ENCODE measurements at places on chromosomes 6 and 20.

- DNase-seq, result no peak
These were observed 77.9 kb upstream of the BMP5 start for GRCh38 chr6:55953335-55953734.

DNA sequence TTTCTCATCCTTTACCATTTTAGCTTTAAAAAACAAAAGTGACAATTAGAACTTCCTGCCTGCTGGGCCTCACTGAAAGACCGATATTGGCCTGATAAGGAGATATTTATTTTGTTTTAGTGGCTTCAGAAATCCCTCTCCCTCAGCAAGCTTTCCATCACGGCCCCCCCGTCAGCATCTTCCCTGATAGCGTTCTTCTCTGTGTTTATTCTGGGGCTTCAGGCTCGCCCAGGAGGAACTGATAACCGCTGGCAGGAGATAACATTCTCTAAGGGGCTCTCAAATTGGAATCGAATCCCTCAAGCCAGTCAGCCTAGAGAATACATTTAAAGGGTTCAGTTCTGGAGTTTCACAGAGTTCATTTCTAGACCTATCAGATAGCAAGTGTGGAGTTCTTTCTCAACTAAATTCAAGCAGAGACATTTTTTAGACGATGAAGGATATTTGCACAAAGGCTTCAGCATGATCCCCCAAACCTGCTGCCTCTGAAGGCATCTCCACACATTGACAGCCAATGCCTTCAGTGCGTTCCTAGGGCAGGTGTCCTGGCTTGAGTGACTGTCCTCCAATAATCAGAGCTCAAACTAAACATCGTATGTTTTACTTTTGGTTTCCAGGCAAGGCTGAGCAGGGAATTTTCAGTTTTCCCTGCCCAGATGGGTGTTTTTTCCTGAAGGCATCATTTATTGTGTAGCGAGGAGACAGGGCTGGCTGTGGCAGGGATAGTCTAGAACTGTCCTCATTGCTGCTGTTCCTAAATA, 17.0 kb downstream of the PRDM1 start:
- no peak for DNase-seq

- DNase-seq, result no peak
These were observed 251.4 kb downstream of the PRL start for GRCh38 chr6:22045261-22045912.

DNA sequence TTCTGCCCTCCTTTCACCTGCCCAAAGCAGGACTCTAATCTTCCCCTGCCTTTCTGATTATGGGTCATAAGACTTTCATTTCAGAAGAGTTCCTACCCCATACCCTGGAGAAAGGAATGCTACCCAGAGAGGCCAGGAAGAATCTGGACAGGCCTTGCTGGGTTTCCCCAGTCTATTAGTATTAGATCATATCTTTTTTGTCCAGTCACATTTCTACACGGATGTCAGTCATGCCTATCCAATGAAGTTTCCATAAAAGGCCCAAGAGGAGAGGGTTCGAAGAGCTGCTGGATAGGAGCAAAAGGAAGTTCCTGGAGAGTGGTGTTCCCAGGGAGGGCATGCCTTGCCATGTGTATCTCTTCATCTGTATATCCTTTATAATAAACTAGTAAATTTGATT, 3.2 kb downstream of the POLH start:
- no peak for DNase-seq

- no peak for DNase-seq
These were observed 117.1 kb upstream of the PTPRT start for GRCh38 chr20:43306837-43307236.

- no peak for DNase-seq
These were observed 12.1 kb upstream of the PFDN4 start for GRCh38 chr20:54195483-54196472.

GRCh38 chr6:31842053-31842452, 14.5 kb downstream of the HSPA1B start:
- DNase-seq, result no peak

DNA sequence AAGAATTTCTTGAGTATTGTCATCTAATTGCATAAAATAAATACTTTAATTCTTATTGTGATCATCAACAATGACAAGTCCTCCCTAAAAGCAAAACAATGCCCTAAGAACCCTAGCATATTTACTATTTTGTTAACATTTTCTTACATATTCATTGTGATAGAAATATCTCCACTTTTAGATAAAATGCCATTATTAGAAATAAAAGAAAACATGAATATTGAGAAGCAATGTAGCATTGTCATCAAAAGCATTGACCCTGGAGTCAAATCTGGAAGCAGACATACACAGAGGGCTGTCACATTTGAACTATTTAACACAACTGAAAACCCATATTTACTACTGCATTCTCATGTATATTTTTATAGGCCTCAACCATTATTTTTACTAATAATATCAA, 257.7 kb downstream of the SYNE1 start:
- no peak for DNase-seq

- no peak for DNase-seq
These were observed 9.3 kb upstream of the TRAF3IP2 start for GRCh38 chr6:111614833-111615582.

GRCh38 chr20:57835074-57835452, 125.2 kb upstream of the PMEPA1 start:
- no peak for DNase-seq

- no peak for DNase-seq
These were observed 33.4 kb upstream of the PRIM2 start for GRCh38 chr6:57283911-57284455.

DNA sequence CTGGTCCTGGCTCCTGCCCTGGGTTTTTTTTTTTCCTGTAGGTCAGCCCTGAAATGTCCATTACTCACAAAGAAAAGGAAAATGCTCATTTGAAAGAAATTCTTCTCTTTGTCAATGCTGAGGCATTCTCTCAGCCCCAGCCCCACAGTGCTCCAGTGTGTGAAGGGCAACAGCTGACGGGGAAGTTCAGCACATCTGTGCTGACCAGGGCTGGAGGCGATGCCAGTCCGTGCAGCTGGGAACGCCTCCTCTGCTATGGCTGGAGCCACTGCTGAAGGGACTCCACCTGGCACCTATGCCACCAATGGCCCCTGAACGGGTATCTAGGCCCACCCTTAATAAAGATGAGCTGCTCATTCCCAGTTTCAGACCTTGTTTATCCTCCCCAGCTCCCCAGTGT, 71.9 kb upstream of the SLCO4A1 start:
- DNase-seq, result no peak

GRCh38 chr6:110799189-110799588, 16.1 kb downstream of the CDK19 start:
- no peak for DNase-seq

DNA sequence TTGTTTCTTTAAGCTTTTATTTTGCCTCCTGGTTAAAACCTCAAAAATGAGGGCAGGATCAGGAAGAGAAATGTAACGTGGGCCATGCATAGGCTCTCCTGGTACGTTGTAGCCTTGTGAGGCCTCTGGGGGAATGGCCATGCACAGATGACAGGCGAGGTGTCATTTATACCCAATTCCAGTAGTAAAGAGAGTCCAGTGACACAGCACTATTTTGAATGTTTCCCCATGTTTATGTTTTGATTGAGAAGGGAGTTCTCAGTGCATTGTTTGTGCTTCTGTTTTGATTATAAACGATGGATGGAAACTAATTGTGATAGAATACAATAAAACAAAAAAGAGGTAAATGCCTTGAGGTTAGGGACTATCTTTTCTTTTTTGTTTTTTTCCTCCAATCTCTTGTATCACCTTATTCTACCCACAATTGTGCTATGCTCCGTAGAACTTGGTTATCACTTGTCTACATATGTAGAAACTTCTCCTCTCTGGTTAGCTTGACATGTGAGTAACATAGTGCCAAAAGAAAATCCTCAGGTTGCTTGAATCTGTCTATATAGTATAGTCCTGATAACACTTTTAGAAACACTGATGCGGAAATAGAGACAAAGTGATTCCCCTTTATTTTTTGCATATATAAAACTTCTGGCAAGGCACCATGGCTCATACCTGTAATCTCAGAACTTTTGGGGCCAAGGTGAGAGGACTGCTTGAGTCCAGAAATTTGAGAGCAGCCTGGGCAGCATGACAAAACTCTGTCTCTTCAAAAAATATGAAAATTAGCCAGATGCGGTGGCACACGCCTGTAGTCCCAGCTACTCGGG, 6.9 kb upstream of the SMIM28 start:
- DNase-seq, result no peak

GRCh38 chr6:50661636-50662035, 51.7 kb upstream of the TFAP2D start:
- no peak for DNase-seq

DNA sequence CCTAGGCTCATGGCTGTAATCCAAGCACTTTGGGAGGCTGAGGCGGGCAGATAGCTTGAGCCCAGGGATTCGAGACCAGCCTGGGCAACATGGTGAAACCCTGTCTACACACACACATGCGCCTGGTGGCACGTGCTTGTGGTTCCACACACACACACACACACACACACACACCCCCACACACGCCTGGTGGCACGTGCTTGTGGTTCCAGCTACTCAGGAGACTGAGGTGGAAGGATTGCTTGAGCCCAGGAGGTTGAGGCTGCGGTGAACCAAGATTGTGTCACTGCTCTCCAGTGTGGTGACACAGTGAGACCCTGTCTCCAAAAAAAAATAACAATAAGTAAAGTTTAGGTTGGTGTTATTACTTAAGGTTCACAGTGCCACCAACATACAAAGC, 165.8 kb downstream of the ZFAND3 start:
- no peak for DNase-seq

GRCh38 chr6:125533710-125534397, 215.6 kb upstream of the HEY2 start:
- no peak for DNase-seq

DNA sequence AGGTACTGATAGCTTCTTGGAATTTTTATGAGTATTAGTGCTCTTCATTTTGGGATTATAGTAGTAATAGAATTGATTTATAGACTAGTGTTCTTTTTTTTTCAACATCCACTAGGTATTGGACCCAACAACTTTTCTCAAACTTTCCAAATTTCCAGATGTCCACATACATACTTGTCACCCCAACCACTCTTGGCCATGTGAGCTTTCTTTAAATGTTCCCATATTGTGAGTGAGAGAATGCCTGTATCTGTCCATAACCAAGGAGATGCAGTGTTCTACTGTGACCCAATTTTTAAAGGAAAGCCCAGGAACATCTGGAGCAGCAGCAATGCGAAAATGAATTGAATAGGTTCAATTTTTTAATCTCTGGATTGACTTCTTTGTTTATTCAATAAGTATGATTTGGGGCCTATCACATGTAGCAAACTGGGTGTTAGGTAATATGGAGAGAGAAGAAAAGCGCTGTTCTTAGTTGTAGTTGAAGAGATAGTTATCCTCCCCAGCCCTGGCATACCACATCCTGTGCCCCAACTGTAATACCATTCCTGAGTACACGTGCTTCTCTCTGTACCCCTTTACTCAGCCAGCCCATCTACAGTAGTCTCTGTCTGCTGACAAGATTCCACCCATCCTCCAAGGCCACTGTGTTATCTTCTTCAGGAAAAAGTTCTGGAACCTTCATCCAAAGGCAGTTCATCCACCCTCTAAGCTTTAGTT, 116.8 kb upstream of the SUPT3H start:
- DNase-seq, result no peak

GRCh38 chr6:111721753-111722154, 116.1 kb upstream of the TRAF3IP2 start:
- DNase-seq, result no peak

DNA sequence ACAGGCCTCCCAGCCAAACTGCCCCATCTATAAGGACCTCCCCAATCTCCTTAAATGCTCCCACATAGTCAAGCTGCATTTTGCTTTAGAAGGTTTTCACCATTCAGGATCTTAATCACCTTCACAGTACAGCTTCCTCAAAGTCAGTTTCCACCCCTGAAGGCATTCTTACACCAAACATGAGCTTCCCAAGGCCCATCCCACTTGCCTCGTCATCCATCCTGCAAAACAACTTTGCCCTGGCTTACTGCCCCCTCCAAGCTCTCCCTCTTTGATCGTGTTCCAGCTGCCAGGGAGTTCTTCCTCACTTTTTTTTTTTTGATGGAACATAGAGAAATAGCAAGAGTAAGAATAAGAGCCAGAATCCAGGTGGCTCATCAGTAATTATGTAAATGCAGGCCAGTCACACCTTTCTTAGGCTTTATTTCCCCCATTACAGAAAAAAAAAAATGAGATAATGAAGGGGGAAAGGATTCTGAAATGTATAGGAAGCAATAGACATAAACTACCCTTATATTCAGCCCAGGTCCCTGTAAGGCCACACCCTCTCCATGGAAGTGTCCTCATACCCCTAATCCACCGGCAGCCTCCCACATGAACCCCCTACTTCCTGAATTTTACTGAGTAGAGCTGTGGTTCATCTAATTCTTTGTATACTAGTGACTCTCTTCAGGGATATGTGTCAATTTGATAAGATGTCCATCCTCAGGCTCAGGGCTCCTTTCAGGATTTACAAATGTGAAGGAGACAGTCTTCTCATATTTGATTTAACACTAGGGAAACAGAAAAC, 12.7 kb downstream of the TRIM27 start:
- no peak for DNase-seq

DNA sequence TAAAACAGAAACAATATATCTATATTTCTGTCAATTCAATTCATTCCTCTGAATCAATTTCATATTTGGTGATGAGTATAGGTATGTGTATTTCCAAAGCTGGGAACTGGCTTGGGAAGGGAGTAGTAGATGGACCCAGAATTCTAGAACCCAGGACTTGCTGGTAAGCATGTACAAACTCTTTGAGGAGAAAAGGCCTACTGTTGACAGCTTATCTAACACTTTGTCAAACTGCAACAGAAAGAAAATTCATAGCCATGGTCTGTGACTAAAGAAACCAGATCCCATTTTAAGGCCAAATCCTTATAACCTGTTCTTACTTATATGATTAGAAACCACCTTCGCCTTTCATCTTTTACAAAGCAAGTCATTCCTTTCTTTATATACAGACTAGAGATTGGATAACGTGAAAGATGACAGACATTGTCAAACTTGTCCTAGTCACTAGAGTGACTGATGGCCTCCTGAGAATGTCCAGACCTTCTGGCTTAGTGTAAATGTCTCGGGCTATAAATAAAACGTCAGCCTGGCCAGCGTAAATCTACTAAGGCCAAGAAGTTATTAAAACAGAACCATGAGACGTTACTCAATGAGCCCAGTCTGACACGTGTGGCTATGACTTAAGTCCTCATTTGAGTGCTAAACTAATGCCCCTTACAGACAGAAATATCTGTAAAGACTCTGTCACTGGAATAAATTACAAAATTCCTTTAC, 152.3 kb downstream of the ALDH8A1 start:
- no peak for DNase-seq

DNA sequence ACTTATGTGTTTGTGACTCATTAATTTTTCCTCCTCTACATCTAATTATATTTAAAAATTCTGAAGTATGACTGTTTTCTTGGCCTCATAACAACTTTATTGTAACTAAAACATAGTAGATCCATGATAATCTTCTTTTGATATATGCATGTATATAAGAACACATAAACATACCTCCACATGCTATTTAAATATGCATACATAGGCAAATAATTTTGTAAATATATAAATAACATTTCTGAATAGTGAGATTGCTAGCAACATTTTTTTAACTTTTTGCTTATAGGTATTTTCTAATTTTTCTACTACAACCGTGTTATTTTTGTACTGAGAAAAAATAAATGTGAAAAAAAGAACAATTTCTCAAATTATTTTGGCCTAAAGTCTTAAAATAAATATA, 627.6 kb downstream of the HTR1B start:
- no peak for DNase-seq

- no peak for DNase-seq
These were observed 342.7 kb downstream of the PRL start for GRCh38 chr6:21953831-21954801.

- DNase-seq, result no peak
These were observed 20.6 kb downstream of the KCNQ5 start for GRCh38 chr6:72642435-72642834.
